ENCODE measurements at places on chromosomes 3 and 15. TPM values are rescaled to one million over a fixed set of nuclear protein-coding genes. Genes with fewer than 3 reads are reported as not detected.

The SPG11 gene
- total RNA-seq, result 75.6 TPM

The SPSB4 gene
- total RNA-seq, result not detected

The AHSG gene
- total RNA-seq, result not detected

The GPR176 gene
- 307 TPM for total RNA-seq

The GOLGA8O gene
- not detected for total RNA-seq

The NPAP1 gene
- total RNA-seq, result not detected

The LMAN1L gene
- not detected for total RNA-seq

The ITGB5 gene
- 523 TPM for total RNA-seq

The CCDC54 gene
- total RNA-seq, result not detected

GRCh38 chr3:57706462-57706861, 13.6 kb upstream of the DENND6A start:
- DNase-seq, result peak; percentile 95

DNA sequence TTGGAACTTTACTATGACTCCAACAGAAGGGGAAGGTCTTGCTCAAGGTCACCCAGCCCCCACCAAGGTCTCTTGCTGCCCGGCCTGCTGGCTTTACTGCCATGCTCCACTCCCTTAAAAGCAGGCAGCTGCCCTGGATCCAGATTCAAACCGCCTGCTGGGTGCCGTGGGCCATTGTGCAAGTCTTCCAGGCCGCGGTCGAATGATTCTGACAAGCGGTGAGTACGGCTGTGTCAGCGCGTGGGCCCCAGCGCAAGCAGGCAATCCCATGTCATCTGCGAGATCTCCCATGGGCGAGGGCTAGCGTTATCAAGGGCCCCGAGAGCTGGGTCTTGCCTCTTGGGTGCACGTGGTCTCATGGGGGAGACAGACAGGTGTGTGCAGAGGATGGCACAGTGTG, 37.6 kb downstream of the CORO2B start:
- DNase-seq, result no peak

DNA sequence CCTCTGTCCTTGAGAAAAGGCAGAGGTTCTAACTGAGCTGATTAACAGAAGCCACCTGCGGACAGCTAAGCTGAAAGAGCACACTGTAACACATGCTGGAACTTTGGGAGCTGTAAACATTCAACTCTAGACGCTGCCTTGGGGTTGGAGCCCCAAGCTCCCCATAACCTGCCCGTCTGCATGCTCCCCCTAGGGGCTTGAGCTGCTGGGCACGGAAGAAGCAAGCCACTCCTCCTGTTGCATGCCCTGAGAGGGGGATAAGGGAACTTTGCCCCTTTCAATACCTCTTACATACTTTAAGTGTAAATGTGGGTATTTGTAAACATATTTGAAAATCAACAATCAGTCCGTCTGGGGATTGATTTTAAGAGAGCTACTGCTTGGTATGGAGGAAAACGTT, 188.4 kb downstream of the ADAMTSL3 start:
- DNase-seq, result no peak

GRCh38 chr15:35741881-35742280, 195.9 kb upstream of the DPH6 start:
- no peak for DNase-seq

DNA sequence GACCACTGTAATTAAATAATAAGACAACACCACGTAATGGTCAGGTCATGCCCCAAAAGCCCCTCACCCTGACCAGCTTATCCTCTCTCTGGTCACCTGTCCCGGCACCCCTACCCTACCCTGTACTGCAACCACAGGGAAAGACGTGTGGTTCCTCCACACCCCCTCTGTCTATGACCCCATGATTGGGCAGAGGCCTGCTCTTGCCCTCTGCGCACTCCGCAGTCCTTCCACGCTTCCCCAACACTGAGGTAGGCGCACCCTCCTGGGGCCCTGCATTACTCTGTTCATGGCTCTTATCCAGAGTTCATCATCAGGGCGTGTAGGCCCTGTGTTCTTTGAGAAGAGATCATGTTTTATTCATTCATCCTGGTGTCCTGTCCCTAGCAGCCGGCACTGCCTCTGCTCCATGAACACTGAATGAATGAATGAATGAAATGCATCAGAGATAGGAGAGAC, 33.8 kb downstream of the MGLL start:
- no peak for DNase-seq

DNA sequence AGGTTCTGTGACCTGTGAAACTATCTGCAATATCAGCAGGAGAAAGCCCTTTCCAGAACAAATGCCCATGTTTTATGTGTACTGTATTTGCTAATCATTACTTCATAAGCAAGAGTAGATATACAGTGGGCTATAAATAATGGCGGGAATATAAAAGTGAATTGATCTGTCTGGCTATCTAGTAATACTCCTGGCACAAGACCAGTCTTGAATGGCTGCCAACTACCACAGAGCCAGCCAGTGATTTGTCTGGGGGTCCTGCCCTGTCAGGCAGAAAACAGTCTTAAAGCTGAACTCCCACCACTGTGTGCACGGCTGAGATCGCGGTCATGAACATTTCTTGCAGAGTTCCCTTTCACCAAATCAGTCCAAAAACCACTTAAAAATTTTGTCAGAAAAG, 176.3 kb downstream of the MEIS2 start:
- DNase-seq, result no peak

- no peak for DNase-seq
These were observed 607.8 kb downstream of the SI start for GRCh38 chr3:164470471-164470870.

- no peak for DNase-seq
These were observed 16.4 kb upstream of the LRIG1 start for GRCh38 chr3:66517241-66517640.

GRCh38 chr3:117811786-117812185, 1102.2 kb downstream of the TUSC7 start:
- DNase-seq, result no peak

DNA sequence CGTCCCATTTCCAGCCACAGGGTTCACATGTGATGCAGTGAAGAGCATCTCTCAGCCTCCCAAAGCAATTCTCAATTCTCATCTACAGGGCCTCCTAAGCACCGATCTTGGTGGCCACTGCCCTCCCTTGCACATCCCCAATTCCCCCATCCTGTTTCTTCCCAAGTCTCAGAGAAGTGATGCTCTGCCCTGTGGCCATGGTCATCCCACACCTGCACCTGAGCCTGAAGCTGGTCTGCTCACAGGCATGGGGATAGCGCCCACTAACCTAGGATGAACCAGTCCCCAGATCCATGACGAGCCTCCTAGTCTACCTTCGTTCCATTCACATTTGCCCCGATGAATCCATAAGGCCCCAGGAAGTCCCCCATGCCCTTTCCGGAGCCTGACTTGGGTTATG, 201.5 kb downstream of the UACA start:
- DNase-seq, result no peak

- DNase-seq, result no peak
These were observed 89.7 kb upstream of the GBE1 start for GRCh38 chr3:81851176-81851575.

GRCh38 chr3:86934851-86935250, 56.1 kb downstream of the VGLL3 start:
- DNase-seq, result peak; percentile 58
